ENCODE measurements at places on chromosomes 12 and 14. TPM values are rescaled to one million over a fixed set of nuclear protein-coding genes. Genes with fewer than 3 reads are reported as not detected.

The FOXA1 gene
- 0.94 TPM for total RNA-seq

The SLC7A7 gene
- total RNA-seq = 9.7 TPM

The LBHD2 gene
- not detected for total RNA-seq

The CKAP4 gene
- total RNA-seq = 30.3 TPM

The RNU4-1 gene
- 1,748 TPM for total RNA-seq

The PLEKHD1 gene
- not detected for total RNA-seq

The OR4N5 gene
- total RNA-seq = not detected

The IFNG-AS1 gene
- total RNA-seq = 0.27 TPM
